Colonic mucosa (tissue), 4 donors: ENCODE measurements at places on chromosomes 5 and 9. TPM values are rescaled to one million over a fixed set of nuclear protein-coding genes. Genes with fewer than 3 reads are reported as not detected.

The SLC36A2 gene
- not detected for total RNA-seq

The TLN1 gene
- total RNA-seq: 177 TPM

The SLIT3 gene
- total RNA-seq: 7.6 TPM

The CCDC127 gene
- 5.3 TPM for total RNA-seq

The PFN3 gene
- not detected for total RNA-seq

The OGN gene
- 13.9 TPM for total RNA-seq

DNA sequence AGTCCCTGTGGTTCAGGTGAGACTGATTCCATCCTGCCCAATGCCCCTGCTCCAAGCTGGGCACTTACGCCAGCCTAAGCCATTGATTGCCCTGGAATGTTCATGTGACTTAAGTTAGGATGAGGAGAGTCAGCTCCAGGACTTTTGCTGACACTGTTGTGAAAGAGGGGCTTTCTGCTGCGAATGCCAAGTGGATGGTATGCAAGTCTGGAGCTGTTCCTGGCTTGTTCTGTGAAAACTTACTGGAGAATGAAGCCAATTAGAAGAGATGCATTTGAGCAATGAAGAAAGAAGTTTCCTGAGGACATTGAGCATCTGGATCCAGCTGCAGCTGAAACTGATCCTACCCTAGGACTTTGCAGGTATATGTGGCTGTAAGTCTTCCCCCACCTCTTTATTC lies 61.2 kb upstream of the ZFR start:
- no peaks in the 10 kb centered on the region for H3K36me3 ChIP-seq
- no peaks in the 10 kb centered on the region for H3K4me1 ChIP-seq
- H3K27ac ChIP-seq: peak overlapping the region; percentile 21

DNA sequence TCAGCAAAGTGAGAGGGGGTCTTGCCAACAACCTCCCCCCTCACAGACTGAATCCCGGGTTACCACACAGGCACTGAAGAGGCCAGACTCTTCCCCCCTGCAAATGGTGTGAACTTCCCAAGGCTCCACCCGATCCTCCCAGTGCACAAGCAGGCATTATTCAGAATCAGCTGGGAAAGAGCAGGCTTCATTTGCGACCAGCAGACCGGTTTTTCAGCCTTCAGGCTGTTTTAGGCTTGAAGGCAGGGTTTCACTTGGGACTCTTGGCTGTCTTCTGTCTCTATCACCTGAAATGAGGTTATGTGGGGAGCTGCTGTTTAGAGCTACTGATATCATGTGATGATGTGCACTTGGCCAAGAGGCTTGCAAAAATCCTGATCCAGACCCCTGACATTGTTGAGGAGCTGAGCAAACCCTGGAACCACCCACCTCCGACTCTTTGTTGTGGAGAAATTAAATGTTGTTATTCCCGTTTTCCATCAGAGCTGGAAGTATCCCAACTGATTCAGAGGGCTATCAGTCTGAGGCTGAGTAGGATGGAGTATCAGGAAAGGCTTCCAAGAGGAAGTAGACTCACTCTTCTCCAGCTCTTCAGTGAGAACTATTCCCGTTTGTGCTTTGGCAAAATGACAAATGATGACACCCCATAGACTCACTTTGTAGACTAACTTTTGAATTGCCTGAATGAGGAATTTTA lies 63.3 kb upstream of the ZFR start:
- no peak overlapping the region for H3K4me3 ChIP-seq
- DNase-seq: no peak
- H3K27ac ChIP-seq: no peak overlapping the region

DNA sequence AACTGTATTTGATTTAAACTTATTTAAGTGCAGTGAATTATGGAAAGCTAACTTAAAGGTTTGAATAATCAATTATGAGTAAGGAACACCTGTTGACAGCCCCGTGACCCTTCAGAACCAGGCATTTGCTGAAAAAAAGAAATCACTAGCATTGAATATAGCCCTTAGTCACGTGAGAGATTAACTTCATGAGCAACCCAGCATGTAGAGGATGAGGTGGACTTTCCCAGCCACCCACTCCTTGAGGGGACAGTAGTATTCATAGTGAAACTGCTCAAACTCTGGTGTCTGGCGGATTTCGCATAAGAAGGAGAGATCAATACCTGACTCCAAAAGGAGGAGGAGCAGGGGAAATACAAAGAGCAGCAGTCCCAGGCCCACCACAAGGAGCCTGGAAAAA lies 184.8 kb upstream of the RASEF start:
- H3K4me1 ChIP-seq: no peaks in the 10 kb centered on the region
- no peaks in the 10 kb centered on the region for H3K27me3 ChIP-seq
- no peak for DNase-seq
- H3K27ac ChIP-seq: no peak overlapping the region
- no peaks in the 10 kb centered on the region for H3K36me3 ChIP-seq

GRCh38 chr5:173493846-173494245 lies 122.6 kb downstream of the BOD1 start:
- H3K4me3 ChIP-seq: no peak overlapping the region
- H3K27me3 ChIP-seq: no peaks in the 10 kb centered on the region
- no peaks in the 10 kb centered on the region for H3K4me1 ChIP-seq
- H3K27ac ChIP-seq: no peak overlapping the region
- H3K36me3 ChIP-seq: no peaks in the 10 kb centered on the region
- no peak for DNase-seq

DNA sequence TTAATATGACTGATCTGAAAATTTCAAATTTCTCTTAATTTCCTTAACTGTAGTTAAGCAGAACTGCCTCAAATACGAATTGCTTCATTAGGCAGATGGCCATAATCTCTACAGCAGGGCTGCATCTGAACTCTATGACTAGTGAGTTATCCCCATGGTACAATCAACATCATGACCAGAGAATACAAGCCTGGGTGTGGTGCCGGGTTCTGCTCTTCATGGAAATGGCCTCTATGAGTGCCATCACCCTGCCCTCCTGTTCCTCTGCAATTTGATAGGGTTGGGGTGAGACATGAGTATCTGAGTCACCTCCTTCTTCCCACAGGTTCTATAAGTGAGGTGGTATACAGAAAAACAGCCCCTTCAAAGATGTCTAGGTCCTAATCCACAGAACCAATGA lies 235.9 kb downstream of the AP3B1 start:
- no peak overlapping the region for H3K27ac ChIP-seq
- no peaks in the 10 kb centered on the region for H3K4me1 ChIP-seq
- no peak overlapping the region for H3K4me3 ChIP-seq
- no peak for DNase-seq

DNA sequence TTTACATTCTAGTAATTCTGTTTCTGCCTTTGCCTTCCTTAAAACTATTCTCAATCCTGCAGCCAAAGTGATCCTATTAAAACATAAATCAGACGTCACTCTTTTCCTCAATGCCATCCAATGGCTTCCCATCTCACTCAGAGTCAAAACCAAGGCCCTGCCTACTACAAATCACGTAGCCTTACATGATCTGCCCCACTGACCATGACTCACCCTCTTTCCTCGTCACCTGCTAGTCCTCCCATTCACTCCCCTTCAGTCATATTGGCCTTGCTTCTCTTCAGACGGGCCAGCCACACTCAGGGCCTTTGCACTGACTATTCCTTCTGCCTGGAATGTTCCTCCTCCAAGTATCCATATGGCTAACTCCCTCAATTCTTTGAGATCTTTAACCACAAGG lies 39.0 kb upstream of the DMXL1 start:
- no peaks in the 10 kb centered on the region for H3K27me3 ChIP-seq
- DNase-seq: no peak
- no peak overlapping the region for H3K4me3 ChIP-seq

DNA sequence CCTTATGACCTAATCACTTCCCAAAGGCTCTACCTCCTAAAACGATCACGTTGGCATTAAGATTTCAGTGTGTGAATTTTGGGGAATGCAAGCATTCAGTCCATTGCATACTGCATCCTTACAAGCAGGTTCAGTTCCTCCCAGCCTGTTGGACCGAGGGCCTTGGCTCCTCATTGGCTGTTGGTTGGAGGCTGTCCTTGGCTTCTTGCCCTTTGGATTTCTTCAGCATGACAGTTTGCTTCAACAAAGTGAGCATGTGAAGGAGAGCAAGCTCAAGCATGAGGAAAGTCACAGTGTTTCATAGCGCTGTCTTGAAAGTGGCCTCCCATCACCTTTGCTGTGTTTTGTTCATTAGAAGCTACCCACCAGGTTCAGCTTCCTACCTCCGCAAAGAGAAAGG lies 109.5 kb downstream of the GADD45G start:
- DNase-seq: no peak
- H3K36me3 ChIP-seq: no peaks in the 10 kb centered on the region
- H3K27me3 ChIP-seq: no peaks in the 10 kb centered on the region
- H3K27ac ChIP-seq: no peak overlapping the region
- no peaks in the 10 kb centered on the region for H3K4me1 ChIP-seq

- H3K4me3 ChIP-seq: no peak overlapping the region
- no peak overlapping the region for H3K27ac ChIP-seq
- H3K27me3 ChIP-seq: no peaks in the 10 kb centered on the region
- DNase-seq: no peak
Measured at GRCh38 chr9:135359764-135360163, 119.8 kb upstream of the PPP1R26 start.

- no peaks in the 10 kb centered on the region for H3K36me3 ChIP-seq
- DNase-seq: no peak
- no peak overlapping the region for H3K27ac ChIP-seq
- no peaks in the 10 kb centered on the region for H3K27me3 ChIP-seq
Measured at GRCh38 chr5:55817030-55817429, 34.1 kb upstream of the IL31RA start.

DNA sequence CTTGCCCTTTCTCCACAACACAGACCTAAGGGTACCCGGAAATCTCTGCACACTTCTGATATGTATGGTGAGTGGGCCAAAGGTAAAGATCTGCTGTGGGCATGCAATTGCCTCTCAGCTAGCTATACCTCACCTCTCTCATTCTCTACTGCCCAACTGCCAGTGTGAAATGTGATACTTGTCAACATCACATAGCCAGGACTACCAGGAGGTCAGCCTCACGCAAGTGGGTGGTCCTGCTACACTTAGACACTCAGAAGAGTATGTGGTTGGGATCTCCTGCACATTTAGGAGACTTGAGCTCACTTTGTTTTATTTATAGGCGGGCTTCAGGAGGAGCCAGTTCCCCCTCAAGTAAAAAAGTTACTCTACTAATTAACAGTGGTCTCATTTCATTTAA lies 88.0 kb upstream of the MAN2A1 start:
- no peaks in the 10 kb centered on the region for H3K27me3 ChIP-seq
- H3K27ac ChIP-seq: no peak overlapping the region
- H3K4me1 ChIP-seq: no peaks in the 10 kb centered on the region
- H3K36me3 ChIP-seq: no peaks in the 10 kb centered on the region

DNA sequence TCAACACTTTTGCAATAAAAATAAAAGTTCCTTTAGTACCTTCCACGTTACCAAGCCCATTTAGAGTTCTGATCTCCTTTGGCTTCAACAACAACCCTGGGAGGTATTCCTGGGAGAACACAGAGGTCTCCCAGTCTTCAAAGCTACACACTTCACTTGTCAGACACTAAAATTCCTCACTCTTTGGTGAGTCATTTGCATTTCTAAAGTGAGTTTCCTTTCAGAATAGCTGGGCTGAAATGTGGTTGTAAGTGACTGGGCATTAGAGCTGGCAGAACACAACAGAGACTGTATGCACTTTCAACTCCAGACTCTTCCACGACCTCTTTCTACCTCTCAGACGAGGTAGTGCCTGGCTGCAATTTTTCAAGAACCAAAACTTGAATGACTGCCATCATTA lies 11.5 kb upstream of the F2RL1 start:
- H3K4me1 ChIP-seq: no peaks in the 10 kb centered on the region
- no peak overlapping the region for H3K4me3 ChIP-seq
- no peak overlapping the region for H3K27ac ChIP-seq
- DNase-seq: no peak
- no peaks in the 10 kb centered on the region for H3K36me3 ChIP-seq

DNA sequence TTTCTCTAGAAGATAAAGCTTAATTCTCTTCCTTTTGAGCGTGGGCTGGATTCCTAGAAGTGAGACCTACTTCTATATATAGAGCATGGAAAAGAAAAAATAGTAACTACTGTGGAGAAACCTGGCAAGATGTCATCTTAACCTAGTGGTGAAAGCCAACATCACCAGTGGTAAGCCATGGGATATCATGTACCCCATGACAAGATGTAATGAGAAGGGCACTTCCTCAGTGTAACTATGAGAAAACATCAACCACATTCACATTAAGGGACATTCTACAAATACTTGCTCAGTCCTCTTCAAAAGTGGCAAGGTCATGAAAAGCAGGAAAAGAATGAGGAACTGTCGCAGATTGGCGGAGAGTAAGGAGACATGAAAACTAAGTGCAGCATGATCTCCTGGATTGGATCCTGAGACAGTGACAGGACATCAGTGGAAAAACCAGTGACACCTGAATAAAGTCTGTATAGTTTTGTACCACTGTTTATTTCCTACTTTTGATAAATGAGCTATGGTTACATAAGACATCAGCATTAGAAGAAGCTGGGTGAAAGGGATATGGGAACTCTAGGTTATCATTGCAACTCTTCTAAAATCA lies 65.4 kb downstream of the PRRC1 start:
- H3K4me1 ChIP-seq: no peaks in the 10 kb centered on the region
- H3K27me3 ChIP-seq: no peaks in the 10 kb centered on the region
- no peak overlapping the region for H3K4me3 ChIP-seq
- DNase-seq: no peak
- no peaks in the 10 kb centered on the region for H3K36me3 ChIP-seq

GRCh38 chr5:322281-322941 lies 897 bp downstream of the AHRR start:
- peak overlapping the region; percentile 44 for H3K4me3 ChIP-seq
- H3K27ac ChIP-seq: no peak overlapping the region
- peaks cover 38% of the 10 kb centered on the region for H3K27me3 ChIP-seq
- no peak for DNase-seq
- peaks cover 7% of the 10 kb centered on the region for H3K4me1 ChIP-seq

GRCh38 chr5:128212191-128212806 lies 128.7 kb downstream of the SLC12A2 start:
- no peaks in the 10 kb centered on the region for H3K4me1 ChIP-seq
- H3K36me3 ChIP-seq: no peaks in the 10 kb centered on the region
- no peaks in the 10 kb centered on the region for H3K27me3 ChIP-seq
- H3K4me3 ChIP-seq: no peak overlapping the region

GRCh38 chr9:98652741-98653140 lies 56.0 kb downstream of the GABBR2 start:
- no peaks in the 10 kb centered on the region for H3K4me1 ChIP-seq
- H3K27me3 ChIP-seq: no peaks in the 10 kb centered on the region
- no peak overlapping the region for H3K27ac ChIP-seq
- H3K36me3 ChIP-seq: no peaks in the 10 kb centered on the region

- DNase-seq: peak; percentile 85
- H3K36me3 ChIP-seq: no peaks in the 10 kb centered on the region
- H3K27ac ChIP-seq: no peak overlapping the region
Measured at GRCh38 chr5:17216176-17216973, 1.1 kb upstream of the BASP1 start.

- H3K36me3 ChIP-seq: no peaks in the 10 kb centered on the region
- H3K4me3 ChIP-seq: no peak overlapping the region
- DNase-seq: no peak
- no peaks in the 10 kb centered on the region for H3K27me3 ChIP-seq
- no peak overlapping the region for H3K27ac ChIP-seq
Measured at GRCh38 chr5:159527546-159528254, 197.4 kb upstream of the IL12B start.
